ENCODE measurements at places on chromosomes 3 and 15.

DNA sequence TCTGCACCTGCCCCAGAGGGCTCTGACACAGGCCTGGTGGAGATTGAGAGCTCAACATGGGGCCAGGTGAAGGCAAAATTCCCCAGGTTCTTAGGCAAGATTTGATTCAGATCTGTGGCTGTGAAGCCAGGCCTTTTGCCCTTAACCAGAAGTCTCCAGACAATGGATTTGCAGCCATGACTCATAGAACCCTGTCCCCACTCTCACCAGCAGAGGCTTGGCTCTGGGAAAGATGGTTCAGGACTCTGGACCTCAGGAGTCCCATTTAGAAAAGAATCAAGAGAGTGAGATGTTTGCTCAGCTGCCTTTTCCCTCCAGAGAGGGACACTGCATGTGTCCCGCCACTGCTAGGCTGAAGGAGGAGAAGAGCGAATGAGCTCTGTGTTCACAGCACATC is 361.4 kb upstream of the ICE2 start:
- DNase-seq: no peak

- DNase-seq: no peak
Observed at GRCh38 chr3:157592769-157593168, 89.6 kb upstream of the VEPH1 start.

DNA sequence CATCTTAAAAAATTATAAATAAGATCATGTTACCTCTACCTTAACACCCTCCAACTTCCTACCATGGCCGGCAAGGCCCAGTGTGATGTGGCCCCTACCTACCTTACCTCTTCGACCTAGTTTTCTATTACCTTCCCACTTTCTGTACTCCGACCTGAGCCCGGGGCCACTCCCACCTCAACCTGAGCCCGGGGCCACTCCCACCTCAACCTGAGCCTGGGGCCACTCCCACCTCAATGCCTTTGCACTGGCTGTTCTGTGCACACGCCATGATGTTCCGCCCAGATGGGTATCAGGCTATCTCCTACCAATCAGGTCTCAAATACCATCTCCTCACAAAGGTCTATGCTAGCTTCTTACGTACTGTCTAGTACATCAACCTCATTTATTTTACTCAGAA is 66.8 kb upstream of the XXYLT1 start:
- no peak for DNase-seq

GRCh38 chr3:12454816-12455121 is 29.5 kb upstream of the TSEN2 start:
- no peak for DNase-seq

GRCh38 chr3:65978116-65978515 is 60.6 kb downstream of the MAGI1 start:
- DNase-seq: no peak

GRCh38 chr3:147975165-147975564 is 566.0 kb downstream of the ZIC1 start:
- DNase-seq: no peak

- no peak for DNase-seq
Observed at GRCh38 chr15:91068436-91068835, 31.6 kb upstream of the SV2B start.

DNA sequence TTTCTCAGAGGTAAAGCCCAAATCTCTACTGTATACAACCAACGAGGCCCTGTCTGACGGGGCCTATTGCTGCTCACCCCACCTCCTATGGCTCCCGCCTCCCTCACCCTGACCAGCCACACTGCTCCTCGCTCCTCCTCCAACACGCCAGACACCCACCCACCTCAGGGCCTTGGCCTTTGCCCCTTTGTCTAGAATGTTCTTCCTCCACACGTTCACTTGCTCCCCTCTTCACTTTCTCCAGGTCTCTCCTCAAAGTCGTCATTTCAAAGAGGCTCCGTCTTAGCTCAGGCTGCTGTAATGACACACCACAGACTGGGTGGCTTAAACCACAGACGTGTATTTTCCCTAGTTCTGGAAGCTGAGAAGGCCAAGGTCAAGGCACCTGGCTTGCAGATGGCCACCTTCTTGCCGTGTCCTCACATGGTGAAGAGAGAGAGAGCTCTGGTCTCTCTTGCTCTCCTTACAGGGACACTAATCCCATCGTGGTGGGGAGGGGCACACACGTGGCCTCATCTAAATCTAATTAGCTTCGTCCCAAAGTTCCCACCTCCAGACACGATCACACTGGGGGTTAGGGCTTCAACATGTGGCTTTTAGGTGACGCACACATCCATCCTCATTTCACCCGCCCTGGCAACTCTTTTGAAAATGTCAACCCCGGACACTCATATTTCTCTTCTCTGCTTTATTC is 98.2 kb downstream of the TLE3 start:
- no peak for DNase-seq

DNA sequence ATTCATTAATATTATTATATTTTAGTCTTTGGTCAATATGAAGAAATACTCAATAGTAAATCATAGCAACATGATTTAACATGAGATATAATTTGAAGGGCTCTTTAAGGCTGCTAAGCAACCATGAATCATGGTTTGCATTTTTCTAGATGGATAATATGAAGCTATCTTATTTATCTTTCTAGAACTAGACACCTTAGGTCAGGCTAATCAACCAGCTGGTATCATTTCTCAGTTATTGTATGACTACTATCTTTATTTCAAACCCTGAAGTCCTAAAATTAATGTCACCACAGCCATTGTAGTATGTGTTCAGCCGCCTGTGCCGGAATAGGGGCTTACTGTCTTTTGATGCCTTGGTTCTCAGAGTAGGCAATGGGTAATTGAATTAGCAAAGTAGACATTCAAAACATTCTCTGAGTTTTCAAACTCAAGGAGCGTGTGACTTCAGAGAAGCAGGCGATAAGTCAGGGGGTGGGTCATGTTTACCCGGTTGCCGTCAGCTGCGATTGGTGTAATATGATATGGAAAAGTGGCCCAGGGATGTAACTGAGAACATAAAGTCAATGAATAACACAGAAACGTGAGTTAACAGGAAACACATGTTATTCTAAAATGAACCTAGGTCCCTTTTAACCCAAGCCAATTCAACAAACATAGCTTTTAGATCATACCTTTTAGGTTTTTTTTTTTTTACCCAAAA is 93.4 kb upstream of the CTDSPL start:
- no peak for DNase-seq

- DNase-seq: no peak
Observed at GRCh38 chr3:71281280-71281679, 302.2 kb downstream of the FOXP1 start.

DNA sequence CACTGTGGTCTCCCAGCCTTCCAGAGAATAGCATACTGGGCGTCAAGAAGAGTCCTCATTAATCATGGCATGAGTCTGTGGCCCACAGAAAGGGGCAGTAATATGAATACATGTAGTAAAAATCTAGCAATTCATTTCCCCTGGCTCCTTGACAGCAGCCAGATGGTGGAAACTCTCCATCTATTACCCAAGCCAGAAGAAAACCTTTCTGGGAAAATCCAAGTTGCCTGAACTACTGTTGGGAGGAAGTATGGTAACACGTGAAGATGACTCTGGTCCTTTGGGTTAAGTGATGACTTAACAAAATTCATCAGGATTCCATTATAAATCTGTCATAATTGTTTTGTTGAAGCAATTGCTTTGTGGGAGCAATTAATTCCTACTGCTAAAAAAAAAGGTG is 530.5 kb downstream of the FHIT start:
- DNase-seq: no peak

GRCh38 chr3:64291345-64291744 is 66.1 kb upstream of the PRICKLE2 start:
- no peak for DNase-seq

- no peak for DNase-seq
Observed at GRCh38 chr3:152056987-152057386, 183.5 kb downstream of the SUCNR1 start.

- DNase-seq: no peak
Observed at GRCh38 chr3:32706348-32707025, 21.5 kb downstream of the CNOT10 start.

DNA sequence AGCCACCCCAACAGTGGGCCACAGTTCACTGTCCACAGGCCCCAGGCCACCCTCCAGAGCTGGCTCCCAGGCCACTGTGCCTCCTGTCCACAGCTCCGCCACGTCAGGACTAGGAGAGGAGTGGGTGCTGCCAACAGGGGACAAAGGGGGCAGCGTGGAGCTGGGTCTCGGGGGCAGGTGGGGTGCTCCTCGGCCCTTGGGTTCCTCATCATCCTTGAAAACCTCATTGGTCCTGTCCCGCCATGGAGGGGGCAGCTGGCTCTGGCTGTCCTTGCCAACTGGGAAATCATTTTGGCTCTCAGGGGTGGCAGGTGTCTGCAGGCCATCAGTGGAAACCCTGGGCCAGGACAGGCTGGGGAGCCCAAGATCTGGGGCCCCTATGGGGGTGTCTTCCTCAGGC is 45.2 kb downstream of the ADAMTS7 start:
- DNase-seq: no peak
